Activated naive CD8-positive, alpha-beta T cell treated with anti-CD3 and anti-CD28 coated beads, Interleukin-2, amount 50 U/mL, for 24 hours (primary cell): ENCODE measurements at places on chromosomes 1 and 21.
A peak's percentile ranks its signal among the peaks of the same experiment; 100 is the strongest.

DNA sequence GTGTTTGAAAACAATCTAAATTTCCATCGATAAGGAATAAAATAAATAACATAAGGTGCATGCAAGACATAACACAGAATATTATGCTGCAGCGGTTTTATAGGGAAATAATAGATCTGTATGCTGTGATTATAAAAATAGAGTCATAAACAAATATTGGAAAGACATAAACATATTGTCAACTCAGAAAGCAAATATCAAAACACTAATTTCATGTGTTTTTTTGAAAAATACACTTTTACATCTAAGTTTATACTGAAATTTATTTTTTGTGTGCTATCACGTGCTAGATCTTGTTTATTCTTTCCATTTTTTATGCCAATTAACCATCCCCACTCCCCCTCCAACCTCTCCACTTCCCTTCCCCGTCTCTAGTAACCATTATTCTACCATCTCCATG lies 9.4 kb downstream of the OR6K3 start:
- DNase-seq = no peak

DNA sequence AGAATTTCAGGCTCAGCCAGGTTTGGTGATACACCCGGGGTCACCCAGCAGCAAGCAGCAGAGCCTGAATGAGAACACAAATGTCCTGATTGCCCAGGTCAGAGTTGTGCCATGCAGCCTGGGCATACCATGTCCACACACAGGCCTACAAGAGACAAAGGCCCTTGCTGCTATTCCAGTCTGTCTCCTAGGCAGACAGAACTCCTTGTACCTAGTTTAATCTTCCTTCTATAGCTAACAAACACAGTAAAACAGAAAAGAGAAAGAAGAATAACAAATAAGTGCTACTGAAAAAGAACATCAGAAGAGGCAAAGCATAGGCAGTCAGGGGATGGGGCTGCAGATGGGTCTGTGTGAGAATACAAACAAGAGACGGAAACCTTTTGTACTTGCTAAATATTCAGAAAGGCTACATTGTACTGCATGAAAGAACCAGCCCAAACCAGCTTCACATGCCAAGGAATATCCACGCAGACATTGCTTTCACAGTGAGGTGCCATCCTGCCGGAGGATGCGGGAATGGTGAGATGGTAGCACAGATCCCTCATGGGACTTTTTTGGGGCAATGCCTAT lies 401.7 kb downstream of the OMA1 start:
- no peak for DNase-seq

DNA sequence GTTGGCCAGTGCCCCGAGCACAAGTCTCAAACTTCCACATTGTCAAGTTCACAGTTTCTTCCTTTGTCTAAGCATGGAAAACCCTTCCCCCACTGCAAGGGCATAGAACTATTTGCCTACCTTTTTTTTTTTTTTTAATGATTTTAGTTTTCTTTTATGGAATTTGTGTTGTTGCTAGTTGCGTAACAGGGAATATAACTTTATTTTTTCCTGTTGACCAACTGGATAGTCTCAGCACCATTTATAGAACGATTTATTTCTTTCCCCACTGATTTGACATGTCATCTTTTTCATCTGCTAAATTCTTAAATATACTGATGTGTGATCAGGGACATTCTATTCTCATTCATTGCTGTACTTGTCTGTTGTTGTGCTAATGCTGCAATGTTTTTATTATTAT lies 83.0 kb downstream of the PEX14 start:
- no peak for DNase-seq

DNA sequence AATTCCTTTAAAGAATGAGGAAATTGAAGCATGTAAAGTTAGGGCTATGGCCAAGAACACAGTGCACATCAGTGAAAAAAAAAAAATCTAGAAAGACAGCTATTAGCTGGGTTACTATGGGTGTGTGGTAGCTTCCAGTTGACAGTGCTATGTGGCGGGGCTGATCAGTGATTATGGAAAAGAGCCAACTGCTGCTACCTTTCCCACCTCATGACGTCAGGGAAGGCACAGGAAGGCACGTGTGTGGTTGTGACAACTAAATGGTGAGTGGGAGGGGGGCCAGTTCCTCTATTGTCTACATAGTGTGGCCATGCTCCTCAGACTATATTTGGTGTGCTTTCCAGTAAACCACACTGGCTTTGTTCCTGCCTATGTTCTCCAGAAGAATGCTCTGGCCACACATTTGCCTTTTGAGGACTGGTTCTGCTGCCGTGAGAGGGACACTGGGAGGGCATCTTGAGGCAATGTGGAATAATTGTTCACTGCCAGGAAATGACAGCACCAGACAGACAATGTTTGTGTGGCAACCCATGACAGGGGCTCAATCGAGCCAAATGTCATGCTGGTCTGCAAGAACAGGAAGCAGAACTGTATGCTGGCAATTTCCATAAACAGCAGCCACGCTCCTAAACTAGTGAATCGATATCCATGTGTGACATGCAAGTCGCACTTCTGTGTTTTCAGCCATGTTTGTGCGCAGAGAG lies 3.0 kb upstream of the SDE2 start:
- DNase-seq = peak; percentile 67

GRCh38 chr1:171841050-171841910 lies at the start of gene DNM3:
Gene DNM3, plus strand, starts transcription at chr1:171841498. Its CDS starts 159 bp downstream, at chr1:171841657.
- DNase-seq = peak; percentile 79

- no peak for DNase-seq
These were observed 119.0 kb upstream of the USP24 start for GRCh38 chr1:55334160-55334559.

GRCh38 chr1:13792419-13792818 lies 92.4 kb downstream of the PRDM2 start:
- no peak for DNase-seq

- no peak for DNase-seq
These were observed 13.7 kb upstream of the MFSD2A start for GRCh38 chr1:39940980-39941871.

- DNase-seq = no peak
These were observed 88.1 kb upstream of the ARHGEF16 start for GRCh38 chr1:3366126-3367051.

- DNase-seq = no peak
These were observed 33.3 kb upstream of the IRF2BP2 start for GRCh38 chr1:234643111-234643849.

DNA sequence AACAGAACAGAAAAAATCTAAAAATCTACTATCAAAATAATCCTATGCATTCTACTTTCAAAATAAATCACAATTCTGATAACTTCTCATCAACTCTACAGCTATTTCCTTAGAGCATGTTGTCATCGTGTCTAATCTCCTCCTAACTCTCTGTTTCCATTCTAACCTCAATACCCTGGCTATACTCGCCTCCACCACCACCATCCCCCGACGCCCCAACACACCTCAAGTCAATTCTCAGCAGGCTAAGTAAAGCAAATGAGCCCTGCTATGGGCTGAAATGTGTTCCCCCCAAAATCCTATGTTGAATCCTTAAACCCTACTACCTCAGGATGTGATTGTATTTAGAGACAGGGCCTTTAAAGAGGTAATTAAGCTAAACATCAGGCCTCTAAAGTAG lies 34.6 kb downstream of the NRDC start:
- peak; percentile 24 for DNase-seq

GRCh38 chr1:247448107-247448791 lies 9.7 kb downstream of the OR2B11 start:
- DNase-seq = peak; percentile 12

DNA sequence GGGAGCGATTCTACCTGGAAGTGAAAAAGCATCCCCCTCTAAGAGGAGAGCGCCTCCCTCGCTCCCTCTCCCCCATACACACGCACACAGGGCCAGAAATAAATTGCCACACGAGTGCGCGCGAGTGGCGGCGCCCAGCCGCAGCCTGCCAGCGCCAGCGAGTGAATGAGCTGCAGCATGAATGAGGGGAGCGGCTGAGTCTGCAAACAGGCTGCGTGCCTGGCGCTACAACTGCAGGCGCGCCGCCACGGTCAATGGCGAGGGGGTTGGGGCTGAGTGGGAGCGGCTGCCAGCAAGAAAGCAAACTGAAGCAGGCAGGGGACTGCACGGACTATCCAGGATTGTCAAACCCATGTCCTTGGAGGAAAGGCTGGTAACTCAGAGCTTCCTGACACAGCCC lies 2.2 kb downstream of the CAMK1G start:
- DNase-seq = no peak

- DNase-seq = no peak
These were observed 17.4 kb downstream of the DEPDC1 start for GRCh38 chr1:68479501-68479900.

DNA sequence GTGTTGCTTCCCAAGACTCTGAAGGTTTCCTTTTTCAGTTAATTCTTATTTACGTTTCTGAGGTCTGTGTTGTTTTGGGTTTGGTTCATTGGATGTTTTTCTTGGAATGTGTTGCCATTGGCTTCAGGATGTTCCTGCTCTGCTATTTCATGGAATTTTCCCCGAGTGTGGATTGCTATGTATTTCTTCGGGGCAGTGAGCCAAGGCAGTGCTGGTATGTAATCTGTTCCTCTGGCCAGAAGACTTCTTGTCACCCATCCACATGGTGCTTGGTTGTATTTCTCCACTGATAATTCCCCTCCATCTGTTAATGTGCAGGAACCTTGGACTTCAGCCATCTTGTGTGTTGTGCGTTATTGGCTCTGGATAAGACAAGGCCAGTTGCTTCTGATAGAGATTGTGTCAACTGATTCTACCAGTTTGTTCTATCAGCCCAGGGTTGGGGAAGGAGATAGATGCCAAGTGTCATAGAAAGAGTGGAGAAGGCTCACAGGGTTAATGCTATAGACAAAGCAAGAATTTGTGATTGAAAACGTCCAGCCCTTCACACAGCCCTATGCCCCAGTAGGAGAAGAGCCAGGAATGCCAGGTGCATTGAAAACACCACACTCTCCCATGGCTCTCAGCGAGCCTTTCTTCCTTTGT lies 505.2 kb downstream of the PLPP3 start:
- no peak for DNase-seq

GRCh38 chr1:219159946-219160645 lies 13.6 kb upstream of the LYPLAL1 start:
- no peak for DNase-seq

- no peak for DNase-seq
These were observed 82.4 kb downstream of the ST6GALNAC3 start for GRCh38 chr1:76156987-76157386.

DNA sequence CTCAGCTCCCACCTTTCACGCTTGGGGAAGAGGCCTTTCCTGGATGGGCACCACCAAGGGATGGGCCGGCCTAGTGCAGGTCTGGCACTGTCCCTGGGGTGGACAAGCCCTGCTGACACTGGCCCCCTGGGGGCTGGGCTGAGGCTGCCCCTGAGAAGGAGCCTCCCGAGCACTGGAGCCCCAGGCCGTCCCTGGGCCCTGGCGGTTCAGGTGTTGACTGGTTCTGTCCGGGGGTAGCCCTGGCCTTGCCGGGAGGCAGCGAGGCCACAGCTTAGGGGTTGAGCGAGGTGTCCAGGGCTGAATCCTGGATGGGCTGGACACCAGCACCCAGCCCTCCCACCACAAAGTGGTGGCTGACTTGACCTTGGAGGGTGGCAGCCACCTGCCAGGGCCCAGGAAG lies 49.7 kb upstream of the ACTRT2 start:
- DNase-seq = no peak

- no peak for DNase-seq
These were observed 7.6 kb downstream of the CFH start for GRCh38 chr1:196659471-196659870.

GRCh38 chr1:26408604-26409003 lies 2.0 kb upstream of the LIN28A start:
- peak; percentile 78 for DNase-seq

DNA sequence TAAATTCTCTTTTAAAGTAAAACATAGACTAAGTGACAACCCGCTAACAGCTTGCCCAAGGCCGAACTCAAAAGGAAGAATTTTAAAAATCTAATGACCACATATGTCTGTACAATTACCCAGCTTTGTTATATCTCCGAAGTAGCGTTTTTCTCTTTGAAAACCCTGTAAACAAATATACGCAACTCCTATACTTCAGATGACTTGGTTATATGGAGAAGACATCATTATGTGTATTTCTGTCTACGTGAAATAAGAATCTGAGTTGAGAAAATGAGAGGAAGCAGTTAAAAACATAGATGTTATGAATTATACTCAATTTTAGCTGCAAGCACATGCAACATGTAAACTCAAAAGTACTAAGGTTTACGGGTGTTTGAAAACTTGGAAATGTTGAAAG lies 2.0 kb downstream of the PBX1 start:
- DNase-seq = no peak

DNA sequence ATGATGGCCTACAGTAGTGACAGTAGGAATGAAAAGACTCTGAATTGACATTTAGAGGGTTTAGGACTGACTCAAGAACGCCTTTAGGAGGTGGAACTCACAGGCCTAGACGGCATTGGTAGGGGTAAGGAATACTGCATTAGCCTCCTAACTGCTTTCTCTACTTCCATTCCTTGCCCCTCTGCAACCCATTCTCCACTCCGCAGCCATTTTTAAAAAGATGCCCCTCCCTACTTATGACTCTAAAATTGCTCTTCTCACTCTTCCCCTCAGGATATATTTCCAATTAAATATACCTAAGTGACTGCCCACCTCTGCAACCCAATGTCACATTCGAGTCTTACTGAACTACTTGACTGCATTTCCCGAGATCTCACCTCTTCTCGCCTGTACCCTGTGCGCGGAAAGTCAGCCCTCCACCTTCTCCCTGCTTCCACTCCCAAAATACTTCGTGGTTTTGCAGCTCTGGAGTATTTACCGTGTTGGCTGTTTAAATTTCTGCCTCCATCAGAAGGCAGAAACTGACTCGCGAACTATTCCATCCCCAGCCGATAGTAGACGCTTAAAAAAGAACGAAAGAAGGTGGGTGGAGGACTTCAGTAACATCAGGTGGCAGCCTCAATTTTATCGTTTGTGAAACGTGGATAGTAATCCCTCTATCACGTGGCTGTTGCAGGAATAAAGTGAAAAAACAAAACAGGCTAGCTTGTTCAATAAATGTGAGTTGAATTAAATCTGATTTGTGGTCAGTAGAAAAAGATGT lies 1.1 kb upstream of the YBX1 start:
- DNase-seq = no peak

GRCh38 chr1:67771749-67772148 lies 61.5 kb downstream of the GNG12 start:
- no peak for DNase-seq

- peak; percentile 62 for DNase-seq
These were observed 2.2 kb upstream of the ARHGAP30 start for GRCh38 chr1:161071886-161072371.

- DNase-seq = no peak
These were observed 140.1 kb downstream of the TGFBR3 start for GRCh38 chr1:91745640-91746373.

DNA sequence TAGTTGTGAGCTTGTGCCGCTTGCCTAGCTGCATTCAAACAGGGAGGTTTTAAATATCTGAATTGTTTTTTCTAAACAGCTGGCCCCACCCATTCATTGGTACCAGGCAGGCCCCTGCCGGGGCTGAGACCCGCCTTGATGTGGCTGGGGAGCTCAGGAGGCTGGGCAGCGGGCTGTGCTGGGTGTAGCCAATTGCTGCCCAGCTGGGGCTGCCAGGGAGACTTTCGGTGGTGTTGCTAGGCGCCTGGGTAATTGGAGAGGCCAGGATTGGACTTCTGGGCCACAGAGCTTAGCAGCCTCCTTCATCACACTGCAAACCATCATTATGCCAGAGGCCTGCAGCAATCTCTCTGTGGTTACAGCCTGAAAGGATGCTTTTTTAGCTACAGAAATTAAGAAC lies 12.2 kb downstream of the RHBDL2 start:
- no peak for DNase-seq
